ENCODE measurements at places on chromosomes 2 and 18.
A peak's percentile ranks its signal among the peaks of the same experiment; 100 is the strongest.

GRCh38 chr18:2441544-2441943, 129.8 kb downstream of the METTL4 start:
- DNase-seq, result no peak

DNA sequence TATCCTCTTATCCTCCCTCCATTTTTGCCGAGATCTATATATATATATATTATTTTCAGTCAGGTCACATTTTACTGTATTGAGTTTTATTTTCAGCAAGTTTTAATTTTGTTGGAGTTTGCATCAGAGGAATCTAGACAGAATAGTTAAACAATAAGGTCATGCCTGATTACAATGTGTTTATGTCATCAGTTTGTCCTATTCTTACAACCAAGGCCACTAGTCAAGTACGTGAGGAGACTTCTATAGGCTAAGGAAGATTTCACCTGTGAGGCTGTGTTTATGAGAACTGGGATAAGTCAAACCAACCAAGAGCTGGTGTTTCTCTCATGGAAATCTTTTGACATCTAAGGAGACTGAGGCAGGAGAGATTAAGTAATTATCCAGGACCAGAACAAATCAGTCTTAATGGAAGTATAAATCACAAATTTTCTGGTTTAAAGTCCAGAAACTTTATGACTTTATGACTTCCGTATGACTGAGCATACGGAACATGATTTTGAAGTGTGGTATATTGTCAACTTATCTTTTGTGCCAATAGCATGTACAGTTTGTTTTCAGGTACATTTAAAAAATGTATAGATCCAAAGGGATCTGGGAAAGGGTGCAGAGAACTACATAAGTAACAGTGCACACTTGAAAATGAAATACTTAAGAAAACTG, 100.0 kb upstream of the DTNA start:
- DNase-seq, result no peak

- no peak for DNase-seq
These were observed 39.5 kb downstream of the ATP9B start for GRCh38 chr18:79108549-79109215.

- no peak for DNase-seq
These were observed 109.9 kb downstream of the TMEM182 start for GRCh38 chr2:102871707-102872106.

DNA sequence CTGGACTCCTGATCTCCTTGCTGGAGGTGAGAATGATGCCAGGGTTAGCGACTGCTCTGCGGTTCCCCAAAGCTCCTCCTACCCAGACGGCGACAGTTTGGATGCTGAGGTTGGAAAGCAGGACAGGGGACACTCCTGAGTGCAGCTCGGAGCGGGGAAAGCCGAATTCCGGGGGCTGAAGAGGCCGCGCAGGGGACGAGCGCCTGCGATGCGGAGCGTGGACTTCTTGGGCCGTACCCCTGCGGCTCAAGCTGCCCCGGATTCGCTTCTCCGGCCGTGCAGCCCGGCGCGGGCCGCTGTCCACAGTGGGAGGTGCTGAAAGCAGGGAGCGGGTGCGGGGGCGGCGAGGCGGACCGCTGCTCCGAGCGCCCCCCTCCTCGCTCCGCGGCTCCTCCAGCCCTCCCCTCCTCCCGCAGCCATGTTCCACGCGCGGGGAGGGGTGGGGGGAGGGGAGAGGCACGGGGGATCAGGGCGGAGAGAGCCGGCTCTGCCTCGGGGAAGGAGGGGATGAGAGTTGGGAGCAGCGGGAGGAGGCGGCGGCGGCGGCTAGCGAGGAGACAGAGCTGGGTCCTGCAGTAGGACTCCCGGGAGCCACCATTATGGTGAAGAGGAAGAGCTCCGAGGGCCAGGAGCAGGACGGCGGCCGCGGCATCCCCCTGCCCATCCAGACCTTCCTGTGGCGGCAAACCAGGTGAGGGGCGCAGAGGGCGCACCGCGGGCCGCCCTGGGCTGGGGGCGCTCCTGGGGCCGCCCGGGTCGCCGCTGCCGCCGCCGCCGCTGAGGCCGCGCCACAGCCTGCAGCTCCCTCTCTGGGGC, at the start of gene UNC80:
UNC80 (plus strand) TSS at position 359 of the 816 bp plus-strand sequence; CDS start at position 600, 241 bp downstream.
- DNase-seq, result peak; percentile 75

GRCh38 chr2:140353541-140353940, 1573.4 kb upstream of the NXPH2 start:
- DNase-seq, result no peak

- DNase-seq, result no peak
These were observed 41.3 kb upstream of the PPP1R1C start for GRCh38 chr2:181944164-181944913.

GRCh38 chr2:231300020-231300721, 95.3 kb upstream of the B3GNT7 start:
- no peak for DNase-seq

GRCh38 chr2:223586261-223586660, 15.9 kb downstream of the SCG2 start:
- DNase-seq, result no peak

GRCh38 chr2:12335131-12335530, 381.6 kb upstream of the TRIB2 start:
- DNase-seq, result no peak

DNA sequence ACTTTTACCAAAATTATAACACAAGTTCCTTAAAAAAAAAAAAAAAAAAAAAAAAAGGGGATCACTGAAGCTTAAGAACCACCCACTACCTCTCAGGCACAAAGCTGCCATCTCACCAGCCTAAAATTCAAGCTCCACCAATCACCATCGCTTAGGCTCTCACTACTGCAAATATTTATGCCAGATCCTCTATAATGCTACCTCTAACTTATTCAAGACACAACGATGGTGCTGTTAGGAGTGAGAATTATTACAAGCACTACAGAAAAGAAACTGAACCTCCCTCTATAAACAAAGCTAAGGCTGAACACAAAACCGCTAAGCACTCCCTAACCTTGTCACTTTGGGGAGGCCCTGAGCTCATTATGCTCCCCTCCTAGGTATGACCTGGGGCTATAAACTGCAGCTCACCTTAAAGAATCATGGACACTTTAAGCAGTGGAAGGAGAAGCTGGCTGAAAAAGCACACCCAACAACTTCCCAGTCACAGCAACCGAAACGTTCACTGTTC, 3.6 kb downstream of the FZD5 start:
- no peak for DNase-seq

Measured in cerebellar nuclear complex (tissue), 1 donor.